Left colon (tissue), 2 donors: ENCODE measurements at places on chromosomes 3 and 15. TPM values are rescaled to one million over a fixed set of nuclear protein-coding genes. Genes with fewer than 3 reads are reported as not detected.

The ADGRG7 gene
- total RNA-seq = 15.6 TPM

- no peak for DNase-seq
These were observed 173.3 kb upstream of the MBNL1 start for GRCh38 chr3:152095472-152095871.

DNA sequence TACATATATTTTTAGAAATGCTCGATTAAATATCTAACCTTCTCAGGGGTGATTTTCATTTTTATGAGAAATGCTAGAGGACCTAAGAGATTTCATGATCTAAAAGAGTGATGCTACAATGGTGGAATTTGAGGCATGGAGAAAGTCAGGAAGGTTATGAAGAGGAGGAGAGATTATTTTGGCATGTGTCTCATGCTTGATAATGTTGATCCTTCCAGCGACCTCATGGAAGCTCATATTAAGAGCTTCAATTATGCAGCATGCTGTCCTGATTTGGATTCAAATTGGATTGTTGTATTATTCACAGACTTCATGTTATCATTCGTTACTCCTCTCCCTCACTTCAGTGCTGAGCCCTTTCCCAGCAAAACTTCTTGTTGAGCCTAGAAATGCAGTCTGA lies 112.5 kb downstream of the RAP2B start:
- no peak for DNase-seq

GRCh38 chr15:65034719-65035118 lies 5.3 kb upstream of the MTFMT start:
- no peak for DNase-seq

DNA sequence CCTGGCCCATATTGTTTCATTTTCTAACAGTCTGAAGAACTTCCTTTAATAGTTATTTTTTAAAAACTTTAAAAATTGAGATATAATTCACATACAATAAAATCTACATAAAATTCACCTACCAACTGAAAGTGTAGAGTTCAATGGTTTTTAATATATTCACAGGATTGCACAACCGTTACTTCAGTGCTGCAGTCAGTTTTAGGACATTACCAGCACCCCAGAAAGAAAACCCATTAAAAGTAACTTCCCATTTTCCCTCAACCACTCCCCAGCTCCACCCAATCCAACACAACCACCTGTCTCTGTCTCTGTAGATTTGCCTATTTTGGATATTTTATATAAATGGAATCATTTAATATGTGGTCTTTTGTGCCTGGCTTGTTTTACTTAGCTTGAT lies 29.6 kb downstream of the MGA start:
- no peak for DNase-seq

GRCh38 chr3:190621927-190622326 lies 108.0 kb downstream of the IL1RAP start:
- no peak for DNase-seq

The SMCO1 gene
- total RNA-seq = not detected

GRCh38 chr3:159560214-159560979 lies 428.2 kb upstream of the IL12A start:
- no peak for DNase-seq

DNA sequence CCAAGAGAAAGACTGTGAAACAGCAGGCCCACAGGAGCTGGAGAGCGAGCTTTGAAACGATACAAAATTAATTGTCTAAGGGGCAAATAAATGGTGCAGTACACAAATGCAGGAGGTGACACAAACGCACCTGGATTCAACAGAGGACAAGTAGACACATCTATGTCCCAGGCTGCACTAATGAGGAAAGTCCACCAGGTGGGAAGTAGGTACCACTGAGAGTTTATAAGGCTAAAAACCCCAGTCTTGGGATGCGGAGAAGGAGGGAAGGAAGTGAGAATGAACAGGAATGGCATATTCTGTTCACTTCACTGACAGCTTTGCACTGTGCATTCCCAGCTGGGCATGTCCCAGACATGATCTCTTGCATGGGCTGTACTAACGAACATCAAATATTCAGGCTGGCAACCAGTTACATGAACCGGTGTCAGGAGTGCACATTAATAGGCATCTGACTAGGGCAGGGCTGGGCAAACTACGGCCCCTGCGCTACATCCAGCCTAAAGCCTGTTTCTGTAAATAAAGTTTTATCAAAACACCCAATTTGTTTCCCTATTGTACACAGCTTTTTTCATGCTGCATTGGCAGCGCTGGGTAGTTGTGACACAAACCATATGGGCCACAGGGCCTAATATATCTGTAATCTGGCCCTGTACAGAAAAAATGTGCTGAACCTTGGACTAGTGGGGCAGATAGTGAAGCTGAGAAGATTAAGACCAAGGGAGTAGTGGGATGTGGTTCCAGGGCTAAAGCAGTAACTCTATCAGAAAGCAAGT lies 107.0 kb downstream of the IGF2BP2 start:
- DNase-seq = no peak

The NPAP1 gene
- total RNA-seq = 0.06 TPM

DNA sequence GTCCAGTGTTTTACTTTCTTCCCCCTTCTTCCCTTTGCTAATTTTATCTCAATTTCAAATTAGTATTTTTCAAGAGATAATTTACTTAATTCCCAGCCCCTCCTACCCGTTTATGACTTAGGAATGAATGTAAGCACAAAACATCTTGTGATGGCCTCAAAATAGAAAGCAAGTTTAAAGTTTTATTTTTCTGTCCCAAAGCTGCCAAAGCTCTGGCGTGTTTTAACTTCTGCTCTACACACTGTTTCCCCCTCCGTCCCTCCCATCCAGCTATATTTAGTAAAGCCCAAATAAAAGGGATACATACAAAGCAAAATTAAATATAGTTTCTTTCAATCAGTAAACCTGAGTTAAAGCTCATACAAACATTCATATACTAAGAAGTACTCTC lies 59.9 kb downstream of the IGF2BP2 start:
- no peak for DNase-seq

DNA sequence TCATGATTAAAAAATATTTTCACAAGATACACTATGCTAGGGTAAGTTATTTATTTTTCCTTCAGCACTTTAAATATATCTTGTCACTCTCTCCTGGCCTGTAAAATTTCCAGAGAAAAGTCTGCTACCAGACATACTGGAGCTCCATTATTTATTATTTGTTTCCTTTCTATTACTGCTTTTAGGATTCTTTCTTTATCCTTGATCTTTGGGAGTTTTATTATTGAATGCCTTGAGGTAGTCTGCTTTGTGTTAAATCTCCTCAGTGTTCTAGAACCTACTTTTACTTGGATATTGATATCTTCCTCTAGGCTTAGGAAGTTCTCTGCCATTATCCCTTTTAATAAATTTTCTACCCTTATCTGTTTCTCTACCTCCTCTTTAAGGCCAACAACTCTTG lies 142.0 kb upstream of the TGFBR2 start:
- no peak for DNase-seq

DNA sequence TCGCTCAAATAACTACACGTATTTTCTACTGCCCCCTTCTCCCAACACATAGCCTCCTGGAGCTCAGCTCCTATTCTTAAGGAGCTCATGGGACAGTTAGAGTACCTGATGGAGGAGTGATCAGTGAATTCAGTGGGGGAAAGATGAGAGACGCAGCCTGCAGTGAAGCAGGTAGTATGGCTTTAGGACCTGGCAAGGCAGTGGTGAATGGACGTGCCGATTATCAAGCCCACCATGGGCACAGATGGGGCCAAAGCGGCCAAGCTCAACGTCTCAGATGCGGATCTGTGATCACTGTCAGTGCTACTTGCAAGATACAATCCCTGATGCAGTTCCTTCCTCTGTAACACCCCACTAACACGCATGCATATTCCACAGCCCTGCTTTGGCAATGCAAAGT lies 45.8 kb upstream of the ATP2B2 start:
- no peak for DNase-seq

GRCh38 chr15:76196269-76197231 lies 114.7 kb downstream of the ETFA start:
- peak; percentile 77 for DNase-seq

The KBTBD13 gene
- not detected for total RNA-seq
